ENCODE measurements at places on chromosomes 13 and 19.

- DNase-seq = no peak
Observed at GRCh38 chr13:43348397-43348796, 325.0 kb downstream of the DNAJC15 start.

- no peak for DNase-seq
Observed at GRCh38 chr13:33280923-33281322, 4.6 kb downstream of the STARD13 start.

DNA sequence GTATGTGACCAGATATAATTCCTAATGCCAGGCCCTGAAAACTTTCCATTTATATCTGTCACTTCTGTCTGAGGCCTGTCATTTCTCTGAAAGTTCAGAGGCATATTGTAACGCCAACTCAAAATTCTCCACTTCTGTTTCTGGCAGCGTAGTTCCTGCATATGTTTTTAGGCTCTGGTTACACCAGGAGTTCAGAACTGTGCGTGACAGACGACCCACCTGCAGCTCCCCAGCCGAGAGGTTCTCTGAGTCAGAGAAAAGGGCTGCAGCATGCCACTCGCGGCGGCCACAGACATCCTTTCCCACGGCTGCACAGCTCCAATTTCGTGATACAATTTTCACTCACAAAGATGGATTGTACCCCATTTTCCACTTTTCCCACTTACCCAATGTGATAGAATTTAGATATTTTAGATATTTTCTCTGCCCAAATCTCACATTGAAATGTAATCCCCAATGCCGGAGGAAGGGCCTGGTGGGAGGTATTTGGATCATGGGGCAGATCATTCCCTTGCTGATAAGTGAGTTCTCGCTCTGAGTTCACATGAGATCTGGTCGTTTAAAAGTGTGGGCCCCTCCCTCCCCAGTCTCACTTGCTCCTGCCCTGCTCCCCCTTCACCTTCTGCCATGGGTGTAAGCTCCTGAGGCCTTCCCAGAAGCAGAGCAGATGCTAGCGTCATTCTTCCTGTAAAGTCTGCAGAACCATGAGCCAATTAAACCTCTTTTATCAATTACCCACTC is 308.1 kb downstream of the LIG4 start:
- no peak for DNase-seq

GRCh38 chr19:6516659-6517291 is 14.1 kb upstream of the TNFSF9 start:
- peak; percentile 82 for DNase-seq
